ENCODE measurements at places on chromosomes 2 and 18.

GRCh38 chr2:142495141-142495540 lies 364.3 kb upstream of the LRP1B start:
- no peak for DNase-seq

- DNase-seq = no peak
Measured at GRCh38 chr2:143171817-143172216, 42.6 kb downstream of the ARHGAP15 start.

DNA sequence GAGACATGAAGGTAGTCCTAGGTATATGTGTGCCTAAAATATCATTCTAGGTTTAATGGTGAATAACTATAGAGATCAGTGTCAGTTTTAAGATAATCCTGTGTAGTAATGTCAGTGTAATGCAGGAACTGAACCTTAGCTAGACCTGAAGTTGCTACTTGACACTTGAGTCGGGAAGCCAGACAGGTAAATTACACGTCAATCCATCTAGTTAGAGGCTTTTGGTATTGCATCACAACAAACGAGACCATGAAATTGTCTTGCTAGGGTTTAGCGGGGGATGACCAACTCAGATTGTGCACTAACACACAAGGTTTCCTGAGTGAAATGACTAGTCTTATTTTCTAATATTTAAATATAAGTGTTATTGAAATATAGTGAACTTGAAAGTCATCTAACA lies 2.0 kb downstream of the YPEL5 start:
- no peak for DNase-seq

- no peak for DNase-seq
Measured at GRCh38 chr2:230640540-230641011, 72.1 kb upstream of the CAB39 start.

DNA sequence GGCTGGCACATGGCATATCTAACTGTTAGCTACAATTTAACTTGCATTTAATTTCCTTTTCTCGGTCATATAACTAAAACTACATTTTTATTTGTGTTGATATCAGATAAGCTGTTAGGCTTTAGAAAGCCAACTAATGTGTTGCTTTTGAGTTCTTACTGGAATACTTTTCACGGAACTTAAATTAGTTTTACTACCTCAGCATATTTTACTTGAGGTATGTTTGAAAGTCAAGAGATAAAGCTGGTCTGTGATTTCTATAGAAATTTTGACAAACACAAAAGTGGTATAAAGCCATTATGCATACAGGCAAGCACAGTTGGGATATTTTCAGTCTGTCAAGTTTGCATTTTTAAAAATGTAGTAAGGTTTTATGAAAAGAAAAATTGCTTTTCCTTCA lies 162.6 kb downstream of the ZNF804A start:
- DNase-seq = no peak

DNA sequence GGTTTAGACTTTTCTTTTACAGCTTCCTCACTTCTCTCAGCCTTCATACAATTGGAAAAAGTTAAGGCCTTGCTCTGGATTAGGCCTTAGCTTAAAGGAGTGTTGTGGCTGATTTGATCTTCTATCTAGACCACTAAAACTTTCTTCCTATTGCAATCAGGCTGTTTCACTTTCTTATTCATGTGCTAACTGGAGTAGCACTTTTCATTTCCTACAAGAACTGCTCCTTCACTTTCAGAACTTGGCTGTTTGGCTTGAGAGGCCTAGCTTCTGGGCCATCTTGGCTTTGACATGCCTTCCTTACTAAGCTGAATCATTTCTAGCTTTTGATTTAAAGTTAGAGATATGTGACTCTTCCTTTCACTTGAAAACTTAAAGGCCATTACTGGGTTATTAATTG lies 114.3 kb downstream of the ARHGEF4 start:
- DNase-seq = no peak

GRCh38 chr18:66271962-66272361 lies 331.9 kb downstream of the CDH19 start:
- no peak for DNase-seq

GRCh38 chr2:194954218-194954617 lies 702.8 kb upstream of the SLC39A10 start:
- DNase-seq = no peak

DNA sequence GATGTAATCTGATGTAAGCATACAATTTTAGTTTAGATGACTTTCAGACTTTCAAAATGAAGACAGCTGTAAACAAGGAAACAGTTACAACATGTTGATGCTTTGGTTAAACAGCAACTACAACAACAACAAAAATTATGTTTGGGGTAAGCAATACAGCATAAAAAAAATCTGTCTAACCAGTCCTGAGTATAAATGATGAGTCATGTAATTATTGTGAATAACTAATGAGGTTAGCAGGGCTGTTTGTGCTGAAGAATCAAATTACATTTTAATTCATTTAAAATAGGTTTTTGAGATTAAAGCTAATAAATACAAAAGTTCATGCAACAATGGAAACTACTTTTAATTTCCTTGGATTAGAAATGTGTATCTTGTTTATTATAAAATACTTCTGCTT lies 266.9 kb downstream of the LRP1B start:
- DNase-seq = no peak

DNA sequence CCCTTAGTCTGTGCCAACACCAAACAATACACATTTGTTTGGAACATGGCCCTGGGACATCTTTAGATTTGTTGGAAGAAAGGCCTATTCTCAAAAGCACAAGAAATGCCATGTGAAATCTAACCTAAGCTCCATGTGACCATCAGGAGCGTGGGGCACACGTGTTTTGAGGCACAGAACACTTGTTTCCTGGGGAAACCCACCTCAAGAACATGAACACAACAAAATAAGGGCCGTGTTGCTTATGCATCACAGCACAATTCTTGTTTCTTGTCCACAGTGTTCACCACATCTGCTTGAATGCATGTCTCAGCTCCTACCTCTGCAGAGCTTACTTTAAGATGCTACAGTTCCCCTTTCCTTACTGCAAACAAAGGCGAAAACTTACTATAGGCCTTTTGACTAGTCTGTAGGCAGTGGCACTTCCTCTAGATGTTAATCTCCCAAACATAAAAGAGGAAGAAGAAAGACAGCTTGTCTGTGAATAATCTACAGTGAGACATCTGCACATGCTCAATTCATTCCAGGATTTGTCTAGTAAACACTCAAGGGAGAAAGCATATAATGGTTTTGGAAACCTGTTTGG lies 165.0 kb downstream of the ANKRD44 start:
- peak; percentile 48 for DNase-seq

GRCh38 chr2:173157676-173158293 lies 82.1 kb downstream of the MAP3K20 start:
- no peak for DNase-seq

DNA sequence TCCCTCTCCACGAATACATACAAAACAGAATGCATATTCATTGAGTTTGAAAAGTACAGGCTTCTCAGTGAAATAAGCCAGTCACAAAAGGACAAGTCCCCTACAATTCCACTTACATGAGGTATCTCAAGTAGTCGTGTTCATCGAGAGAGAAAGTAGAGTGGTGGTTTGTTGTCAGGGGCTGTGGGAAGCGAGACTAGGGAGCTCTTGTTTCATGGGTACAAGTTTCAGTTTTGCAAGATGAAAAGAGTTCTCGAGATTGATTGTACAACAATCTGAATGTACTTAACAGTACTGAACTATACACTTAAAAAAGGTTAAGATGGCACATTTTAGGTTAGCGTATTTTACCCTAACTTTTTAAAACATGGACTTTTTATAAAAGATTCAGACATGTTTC lies 71.5 kb upstream of the TTC39C start:
- DNase-seq = no peak

- DNase-seq = no peak
Measured at GRCh38 chr2:23718931-23719700, 207.8 kb downstream of the ATAD2B start.

GRCh38 chr18:64402636-64403035 lies 253.7 kb upstream of the LINC00305 start:
- DNase-seq = no peak

DNA sequence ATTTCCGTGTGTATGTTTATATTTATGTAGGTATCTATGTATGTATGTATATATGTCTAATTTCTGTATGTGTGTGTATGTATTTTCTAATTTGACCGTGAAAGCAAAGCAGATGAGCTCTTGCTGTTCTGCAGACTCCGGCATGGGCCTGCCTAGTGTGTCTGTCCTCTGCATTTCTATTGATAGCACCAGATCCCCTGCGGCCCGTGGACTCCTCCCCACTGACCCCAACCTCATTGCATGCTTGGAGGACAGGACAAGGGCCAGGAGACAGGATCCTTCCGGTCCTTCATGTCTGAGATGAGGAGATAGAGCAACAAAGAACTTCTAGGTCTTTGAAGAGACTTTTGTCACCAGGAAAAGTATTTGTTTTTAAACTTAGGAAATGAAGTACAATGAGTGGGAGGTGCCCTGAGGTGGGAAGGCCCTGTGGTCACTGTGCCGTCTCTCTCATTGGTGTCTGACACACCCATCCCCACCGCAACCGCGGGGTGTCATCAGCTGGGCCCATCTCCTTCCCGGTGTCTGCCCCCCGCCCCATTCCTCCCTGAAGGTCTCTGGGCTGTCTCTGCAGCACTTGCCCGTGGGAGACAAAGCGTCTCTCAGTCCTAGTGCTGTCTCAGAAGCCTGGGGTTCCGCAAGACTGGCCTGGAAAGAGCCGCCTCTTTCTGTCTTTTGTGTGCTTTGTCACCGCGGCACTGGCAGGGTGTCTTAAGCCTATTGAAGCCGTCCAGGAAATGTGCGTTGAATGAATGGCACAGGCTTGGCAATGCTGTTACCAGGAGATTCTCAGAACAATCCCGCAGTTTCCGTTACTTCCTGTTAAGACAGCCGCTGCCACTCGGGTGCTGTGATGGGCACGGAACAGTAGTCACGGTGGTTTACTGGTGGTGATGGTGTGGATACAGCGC lies 216.4 kb downstream of the AGAP1 start:
- no peak for DNase-seq

- no peak for DNase-seq
Measured at GRCh38 chr2:190626641-190627210, 22.2 kb upstream of the NAB1 start.

GRCh38 chr2:9030190-9030589 lies 26.7 kb upstream of the MBOAT2 start:
- DNase-seq = no peak

Data from CD4-positive, alpha-beta T cell treated with Interleukin-15 for 4 hours (primary cell).